ENCODE measurements at places on chromosomes 6 and 20. TPM values are rescaled to one million over a fixed set of nuclear protein-coding genes. Genes with fewer than 3 reads are reported as not detected.

C6orf15 gene
- total RNA-seq, result not detected

SOX18 gene
- total RNA-seq, result 1.7 TPM

GABRR2 gene
- not detected for total RNA-seq

COL10A1 gene
- not detected for total RNA-seq

TMEM242 gene
- total RNA-seq, result 6.6 TPM

TP53TG5 gene
- total RNA-seq, result not detected

KHDC1L gene
- total RNA-seq, result not detected

TGM3 gene
- 0.10 TPM for total RNA-seq
